AG09319 (cell line): ENCODE measurements at places on chromosomes 5 and 9.

- DNase-seq = no peak
Observed at GRCh38 chr5:29229461-29229860, 1964.0 kb upstream of the CDH6 start.

DNA sequence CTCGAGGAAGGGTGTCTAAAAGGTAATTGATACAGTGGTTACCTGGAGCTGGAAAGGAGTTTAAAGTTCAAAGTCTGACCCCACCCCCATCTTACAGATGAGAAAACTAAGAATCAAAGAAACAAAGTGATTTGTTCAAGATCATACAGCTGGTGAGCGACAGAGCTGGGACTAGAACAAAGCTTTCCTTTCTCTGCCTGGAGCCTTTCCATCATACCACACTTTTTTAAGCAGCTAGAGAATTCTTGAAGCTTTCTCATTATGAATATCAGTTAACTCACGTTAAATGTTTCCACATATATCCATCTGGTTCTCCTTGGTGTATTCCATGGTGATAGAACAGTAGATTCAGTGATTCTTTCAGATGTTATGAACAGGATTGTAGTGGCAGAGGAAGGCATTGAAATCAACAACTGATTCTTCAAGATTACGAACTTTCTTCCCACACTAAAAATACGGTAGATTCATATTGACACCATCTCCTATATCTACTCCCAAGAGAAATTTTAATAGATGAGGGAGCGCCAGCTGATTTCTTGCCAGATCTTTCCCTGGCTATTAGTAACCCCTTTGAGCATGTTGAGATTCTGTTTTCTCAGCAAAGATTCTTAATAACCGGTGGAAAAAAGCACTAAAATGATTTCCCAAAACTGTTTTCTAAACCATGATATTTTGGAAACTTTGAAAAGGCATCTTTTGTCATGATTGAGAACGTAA is 233.7 kb downstream of the ADAMTSL1 start:
- no peak for DNase-seq

- DNase-seq = no peak
Observed at GRCh38 chr9:94881940-94882339, 155.4 kb downstream of the AOPEP start.

- no peak for DNase-seq
Observed at GRCh38 chr5:111695991-111696390, 61.0 kb downstream of the NREP start.

GRCh38 chr9:137231372-137232039 is 805 bp downstream of the SLC34A3 start:
- DNase-seq = no peak

- no peak for DNase-seq
Observed at GRCh38 chr5:38538161-38538560, 18.3 kb downstream of the LIFR start.

DNA sequence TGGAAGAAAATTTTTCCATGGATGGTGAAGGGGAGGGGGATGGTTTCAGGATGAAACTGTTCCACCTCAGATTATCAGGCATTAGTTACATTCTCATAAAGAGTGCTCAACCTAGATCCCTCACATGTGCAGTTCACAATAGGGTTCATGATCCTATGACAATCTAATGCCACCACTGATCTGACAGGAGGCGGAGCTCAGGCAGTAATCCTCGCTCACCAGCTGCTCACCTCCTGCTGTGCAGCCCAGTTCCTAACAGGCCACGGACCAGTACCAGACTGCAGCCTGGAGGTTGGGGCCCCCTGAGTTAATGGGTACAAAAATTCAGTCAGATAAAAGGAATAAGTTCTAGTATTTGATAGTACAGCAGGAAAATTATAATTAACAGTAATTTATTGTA is 337.2 kb downstream of the NPR3 start:
- no peak for DNase-seq

- DNase-seq = no peak
Observed at GRCh38 chr5:125413496-125414274, 667.2 kb upstream of the ZNF608 start.
